ENCODE measurements at places on chromosomes 16 and 17. TPM values are rescaled to one million over a fixed set of nuclear protein-coding genes. Genes with fewer than 3 reads are reported as not detected.

- H3K4me1 ChIP-seq: no peaks in the 10 kb centered on the region
- no peaks in the 10 kb centered on the region for H3K27me3 ChIP-seq
- no peak overlapping the region for H3K4me3 ChIP-seq
- peaks cover 25% of the 10 kb centered on the region for H3K36me3 ChIP-seq
- no peak overlapping the region for H3K27ac ChIP-seq
These were observed 18.1 kb downstream of the NTAN1 start for GRCh38 chr16:15037745-15038144.

Gene CES3
- 0.83 TPM for polyA plus RNA-seq

- peaks cover 6% of the 10 kb centered on the region for H3K4me1 ChIP-seq
- no peaks in the 10 kb centered on the region for H3K36me3 ChIP-seq
- H3K27ac ChIP-seq: no peak overlapping the region
- H3K27me3 ChIP-seq: no peaks in the 10 kb centered on the region
These were observed 65.8 kb downstream of the FTO start for GRCh38 chr16:53769787-53770186.

DNA sequence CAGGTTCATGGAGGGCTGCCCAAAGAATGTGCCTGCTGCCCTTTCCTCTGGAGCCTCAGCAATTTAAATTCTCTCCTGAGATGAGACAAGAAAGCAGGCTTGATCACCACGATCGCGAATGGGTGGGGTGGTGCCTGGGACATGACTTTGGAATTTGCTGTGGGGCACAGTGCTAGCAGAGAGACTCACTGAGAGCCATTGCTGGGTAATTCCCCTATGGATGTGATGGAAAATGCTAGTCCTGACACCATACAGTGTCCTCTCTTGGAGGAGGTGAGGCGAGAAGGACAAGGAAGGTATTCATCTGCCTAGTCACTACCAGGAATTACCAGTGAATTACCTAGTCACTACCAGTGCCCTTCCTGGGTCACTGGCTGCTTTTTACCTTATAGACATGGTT is 15.5 kb downstream of the FAM20A start:
- DNase-seq: no peak
- H3K27me3 ChIP-seq: no peaks in the 10 kb centered on the region
- H3K27ac ChIP-seq: no peak overlapping the region
- H3K4me3 ChIP-seq: no peak overlapping the region
- no peaks in the 10 kb centered on the region for H3K36me3 ChIP-seq

DNA sequence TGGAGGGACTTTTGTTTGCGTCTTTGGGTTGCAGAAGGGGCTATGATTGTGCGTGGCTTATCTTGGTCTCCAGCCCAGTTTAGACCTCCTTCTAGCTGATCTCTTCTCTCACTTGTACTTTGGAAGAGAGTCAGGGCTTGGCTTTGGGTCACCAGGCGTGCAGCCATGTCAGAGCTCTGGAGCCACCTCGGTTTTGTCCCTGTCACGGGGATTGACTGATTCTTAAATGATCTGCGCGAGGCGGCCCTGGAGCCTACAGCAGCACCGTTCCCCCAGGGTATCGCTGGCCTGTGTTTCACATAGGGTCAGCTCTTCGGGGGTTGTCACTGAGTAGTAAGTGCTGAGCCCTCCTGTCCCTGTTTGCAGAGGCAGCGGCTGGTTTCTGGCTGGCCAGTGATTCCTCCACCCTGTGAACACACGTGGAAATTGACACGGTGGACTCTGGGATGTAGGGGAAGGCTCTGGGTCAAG is 209.8 kb upstream of the CHMP6 start:
- no peak for DNase-seq
- H3K27ac ChIP-seq: peak overlapping the region; percentile 70
- H3K27me3 ChIP-seq: no peaks in the 10 kb centered on the region
- H3K4me3 ChIP-seq: no peak overlapping the region
- peaks cover 31% of the 10 kb centered on the region for H3K4me1 ChIP-seq
- H3K36me3 ChIP-seq: peaks cover 3% of the 10 kb centered on the region

Measured in GM12878 (cell line).